Kidney glomerular epithelial cell (primary cell): ENCODE measurements at places on chromosomes 6 and 20.

DNA sequence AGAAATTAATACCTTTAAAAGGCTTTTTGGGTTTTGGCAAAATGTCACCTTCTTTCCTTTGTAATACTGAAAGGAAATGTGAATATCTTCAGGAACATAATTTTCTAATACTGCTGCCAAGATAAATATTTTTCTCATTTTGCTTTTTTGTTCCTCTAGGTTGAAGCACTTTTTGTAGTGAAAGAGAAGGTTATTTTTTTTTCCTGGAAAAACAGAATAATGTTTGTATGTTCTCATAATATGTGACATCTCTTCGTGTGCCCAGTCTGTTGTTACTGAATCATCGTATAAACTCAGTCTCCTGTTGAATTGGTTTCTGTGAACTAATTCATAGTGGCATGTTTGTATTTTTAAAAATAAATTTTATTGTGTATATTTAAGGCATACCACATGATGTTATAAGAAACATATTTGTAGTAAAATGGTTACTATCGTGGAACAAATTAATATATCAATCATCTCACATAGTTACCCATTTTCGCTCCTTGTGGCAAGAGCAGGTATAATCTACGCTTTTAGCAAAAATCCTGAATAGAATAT lies 74.4 kb downstream of the SH3BGRL2 start:
- DNase-seq = no peak

DNA sequence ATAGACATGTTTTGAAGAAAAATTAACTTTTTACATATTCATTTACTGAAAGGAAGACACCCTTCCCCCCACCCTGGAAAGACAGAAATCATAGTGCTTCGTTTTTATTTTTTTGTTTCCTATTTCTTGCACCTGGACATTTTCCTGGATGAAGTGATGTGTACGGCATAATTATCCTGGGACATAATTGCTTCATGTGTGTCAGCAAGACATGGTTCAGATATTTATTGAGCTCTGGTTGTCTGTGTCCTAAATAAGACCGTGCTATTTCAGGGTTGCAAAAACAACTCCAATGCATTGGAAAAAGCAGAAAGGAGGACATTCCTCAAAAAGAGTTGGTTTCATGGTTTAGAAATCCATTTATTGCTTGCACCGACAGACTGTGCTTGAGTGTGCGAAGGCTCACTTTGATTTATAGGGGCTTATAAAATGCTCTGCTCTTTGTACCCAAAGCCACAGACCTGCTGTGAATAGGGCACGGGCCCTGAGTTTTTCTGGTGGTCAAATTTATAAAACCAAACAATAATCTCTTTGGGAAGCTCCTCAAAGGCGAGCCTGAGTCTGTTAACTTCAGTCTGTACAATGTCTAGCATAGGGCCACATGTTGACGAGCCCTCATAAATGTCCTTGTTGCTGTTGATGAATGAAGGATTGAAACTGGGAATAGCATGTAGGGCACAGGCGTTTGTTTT lies 179.5 kb downstream of the SOX4 start:
- DNase-seq = no peak

- no peak for DNase-seq
Measured at GRCh38 chr20:57682184-57683101, 27.4 kb downstream of the PMEPA1 start.

- no peak for DNase-seq
Measured at GRCh38 chr20:7798176-7798575, 142.1 kb downstream of the HAO1 start.

DNA sequence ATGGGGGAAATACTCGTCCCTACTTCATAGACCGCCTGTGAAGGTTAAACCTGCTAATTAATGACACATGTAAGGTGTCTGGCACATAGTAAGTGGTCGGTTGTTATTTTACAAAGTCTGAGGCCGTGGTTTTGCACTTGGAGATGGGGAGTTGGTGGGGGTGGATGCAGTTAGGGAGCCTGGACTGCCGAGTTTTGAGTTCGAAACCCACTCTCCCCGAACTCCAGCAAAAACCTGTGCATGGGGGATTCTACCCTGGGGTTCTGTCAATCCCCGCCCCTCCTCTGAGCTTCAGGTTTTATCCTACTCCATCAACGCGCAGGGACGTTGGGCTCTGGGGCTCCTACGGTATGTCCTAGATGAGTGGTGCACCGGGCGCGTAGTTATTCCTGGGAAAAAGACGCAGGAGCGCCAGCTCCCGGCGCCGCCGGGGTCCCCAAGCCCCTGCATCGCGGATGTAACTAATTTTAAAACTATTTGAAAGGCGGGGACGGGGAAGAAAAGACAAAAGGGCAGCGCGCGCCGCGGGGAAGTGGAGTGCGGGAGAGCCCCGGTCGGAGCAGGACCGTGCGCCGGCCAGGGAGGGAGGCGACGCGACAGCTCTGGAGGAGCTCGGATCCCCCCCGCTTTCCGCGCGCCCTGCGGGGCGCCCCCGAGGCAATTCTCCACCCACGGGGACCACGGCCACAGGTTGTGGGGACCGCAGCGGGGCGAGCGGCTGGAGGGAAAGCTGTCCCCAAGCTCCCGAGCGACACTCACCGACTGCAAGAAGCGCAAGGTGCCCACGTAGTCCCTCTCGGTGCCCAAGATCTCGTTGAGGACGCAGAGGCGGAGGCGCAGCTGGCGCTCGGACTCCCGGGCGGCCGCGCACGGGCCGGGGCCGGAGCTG lies 672 bp downstream of the PREX1 start:
- no peak for DNase-seq

GRCh38 chr6:30810813-30811339 lies 66.5 kb upstream of the IER3 start:
- peak; percentile 58 for DNase-seq

GRCh38 chr20:47815866-47816265 lies 30.6 kb upstream of the SULF2 start:
- no peak for DNase-seq

- DNase-seq = no peak
Measured at GRCh38 chr6:138666636-138667035, 106.9 kb upstream of the CCDC28A start.

GRCh38 chr6:112956696-112957535 lies 609.8 kb downstream of the RFPL4B start:
- DNase-seq = peak; percentile 83

DNA sequence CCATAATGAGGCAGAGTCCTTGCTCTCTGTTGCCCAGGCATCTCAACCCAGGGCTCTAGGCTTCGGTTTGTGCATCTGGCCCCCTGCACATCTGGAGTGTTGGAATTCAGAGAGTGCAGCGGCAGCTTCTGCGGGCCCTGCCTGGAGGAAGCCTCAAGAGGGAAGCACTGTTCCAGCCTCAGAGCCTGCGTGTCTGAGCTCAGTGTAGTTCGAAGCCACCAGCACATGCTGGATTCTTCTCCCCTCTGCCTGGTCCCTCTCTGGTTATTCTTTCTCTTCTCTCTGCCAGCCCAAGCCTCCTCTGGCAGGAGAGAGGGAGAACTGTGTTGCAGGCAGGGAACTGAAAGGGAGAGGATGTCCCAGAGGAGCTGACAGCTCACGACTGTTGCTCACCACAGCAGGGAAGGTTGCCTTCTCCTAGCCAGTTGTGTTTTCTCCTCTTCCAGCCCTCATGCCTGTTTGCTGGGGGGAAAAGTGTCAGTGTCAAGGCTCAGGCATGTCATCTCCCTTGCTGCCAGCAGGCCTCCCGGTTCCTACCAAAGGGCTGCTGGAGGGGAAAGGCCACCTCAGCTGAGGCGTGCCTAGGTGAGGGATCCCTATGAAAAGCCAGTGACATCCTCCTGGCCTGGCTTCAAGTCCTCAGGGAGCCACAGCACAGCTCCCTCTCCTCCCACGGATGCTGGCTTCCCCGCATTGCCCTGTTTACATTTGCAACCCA lies 126.0 kb upstream of the LRFN2 start:
- DNase-seq = no peak

GRCh38 chr20:1894471-1894950 lies 696 bp upstream of the SIRPA start:
- no peak for DNase-seq

GRCh38 chr6:148170286-148170685 lies 172.4 kb upstream of the SASH1 start:
- DNase-seq = no peak
